Smooth muscle cell of the pulmonary artery (primary cell): ENCODE measurements at places on chromosomes 11 and 22. TPM values are rescaled to one million over a fixed set of nuclear protein-coding genes. Genes with fewer than 3 reads are reported as not detected.

Gene ART5
- not detected in 2 replicates for total RNA-seq

Gene HORMAD2
- not detected in 2 replicates for total RNA-seq

Gene OR52H1
- total RNA-seq: 0.91 and 0.99 TPM in 2 replicates

Gene UBQLNL
- total RNA-seq: 0.23 and 0.33 TPM in 2 replicates

Gene UPB1
- total RNA-seq: under 0.01 and 0.03 TPM in 2 replicates

Gene PDE2A
- total RNA-seq: 0.56 and 5.2 TPM in 2 replicates

Gene NCAPD3
- 15.2 and 16.7 TPM in 2 replicates for total RNA-seq

Gene CDON
- 31.1 and 55.9 TPM in 2 replicates for total RNA-seq

Gene CRYBA4
- total RNA-seq: not detected in 2 replicates

Gene SPTBN2
- 1.1 and 4.6 TPM in 2 replicates for total RNA-seq

Gene MS4A6A
- not detected in 2 replicates for total RNA-seq

Gene IL17REL
- not detected in 2 replicates for total RNA-seq

Gene BTBD10
- 55.0 and 64.8 TPM in 2 replicates for total RNA-seq

Gene CCDC89
- total RNA-seq: 1.9 and 4.2 TPM in 2 replicates

Gene JAML
- not detected in 2 replicates for total RNA-seq

Gene KRTAP5-7
- not detected in 2 replicates for total RNA-seq

Gene RASL10A
- total RNA-seq: not detected in 2 replicates

Gene GGTLC2
- not detected in 2 replicates for total RNA-seq

Gene ZNF214
- 2.6 and 2.7 TPM in 2 replicates for total RNA-seq

Gene CD3G
- total RNA-seq: not detected in 2 replicates

Gene NF2
- 50.8 and 65.8 TPM in 2 replicates for total RNA-seq

Gene FOXRED2
- 10.4 and 14.1 TPM in 2 replicates for total RNA-seq

Gene MYBPC3
- total RNA-seq: not detected in 2 replicates

Gene KRTAP5-10
- not detected in 2 replicates for total RNA-seq

Gene OSM
- total RNA-seq: not detected in 2 replicates

Gene MMP10
- total RNA-seq: 3.8 and 5.1 TPM in 2 replicates

Gene LMO2
- 2.6 and 12.4 TPM in 2 replicates for total RNA-seq

Gene GDPD4
- total RNA-seq: not detected in 2 replicates

Gene OR51B5
- total RNA-seq: 0.13 and 0.17 TPM in 2 replicates

Gene CD3D
- not detected in 2 replicates for total RNA-seq

Gene LINC01488
- total RNA-seq: not detected in 2 replicates

Gene CCND1
- total RNA-seq: 812 and 1,210 TPM in 2 replicates

Gene CEND1
- 0.20 and 0.56 TPM in 2 replicates for total RNA-seq

Gene EXT2
- total RNA-seq: 260 and 299 TPM in 2 replicates

Gene VPREB3
- not detected in 2 replicates for total RNA-seq

Gene IRAG1
- total RNA-seq: 40.8 and 69.0 TPM in 2 replicates

Gene DTX4
- 0.79 and 3.8 TPM in 2 replicates for total RNA-seq

Gene DUSP18
- total RNA-seq: 10.0 and 10.4 TPM in 2 replicates

Gene LRRC74B
- total RNA-seq: 0.07 TPM in 1 of 2 replicates, not detected in the other

Gene PHLDA2
- 5.8 and 9.1 TPM in 2 replicates for total RNA-seq

Gene RAB38
- 0.52 and 3.1 TPM in 2 replicates for total RNA-seq

Gene DDTL
- 0.76 and 0.85 TPM in 2 replicates for total RNA-seq

Gene PNPLA5
- not detected in 2 replicates for total RNA-seq

Gene NOL12
- total RNA-seq: 8.5 and 11.3 TPM in 2 replicates

Gene MCM5
- total RNA-seq: 27.6 and 30.2 TPM in 2 replicates

Gene MUC2
- total RNA-seq: not detected in 2 replicates

Gene LDHAL6A
- not detected in 2 replicates for total RNA-seq

Gene MS4A2
- total RNA-seq: 0.03 TPM in 1 of 2 replicates, not detected in the other

Gene ACAD8
- 17.9 and 20.3 TPM in 2 replicates for total RNA-seq

Gene IFITM10
- total RNA-seq: 1.9 and 2.7 TPM in 2 replicates

Gene EIF4ENIF1
- 8.5 and 14.6 TPM in 2 replicates for total RNA-seq

Gene SLC22A9
- not detected in 2 replicates for total RNA-seq

Gene ROM1
- total RNA-seq: 3.1 and 5.8 TPM in 2 replicates
